SJCRH30 (cell line): ENCODE measurements at places on chromosomes 4 and X. TPM values are rescaled to one million over a fixed set of nuclear protein-coding genes. Genes with fewer than 3 reads are reported as not detected.

The RAB33A gene
- 0.34 TPM in 1 of 2 replicates, not detected in the other for total RNA-seq

DNA sequence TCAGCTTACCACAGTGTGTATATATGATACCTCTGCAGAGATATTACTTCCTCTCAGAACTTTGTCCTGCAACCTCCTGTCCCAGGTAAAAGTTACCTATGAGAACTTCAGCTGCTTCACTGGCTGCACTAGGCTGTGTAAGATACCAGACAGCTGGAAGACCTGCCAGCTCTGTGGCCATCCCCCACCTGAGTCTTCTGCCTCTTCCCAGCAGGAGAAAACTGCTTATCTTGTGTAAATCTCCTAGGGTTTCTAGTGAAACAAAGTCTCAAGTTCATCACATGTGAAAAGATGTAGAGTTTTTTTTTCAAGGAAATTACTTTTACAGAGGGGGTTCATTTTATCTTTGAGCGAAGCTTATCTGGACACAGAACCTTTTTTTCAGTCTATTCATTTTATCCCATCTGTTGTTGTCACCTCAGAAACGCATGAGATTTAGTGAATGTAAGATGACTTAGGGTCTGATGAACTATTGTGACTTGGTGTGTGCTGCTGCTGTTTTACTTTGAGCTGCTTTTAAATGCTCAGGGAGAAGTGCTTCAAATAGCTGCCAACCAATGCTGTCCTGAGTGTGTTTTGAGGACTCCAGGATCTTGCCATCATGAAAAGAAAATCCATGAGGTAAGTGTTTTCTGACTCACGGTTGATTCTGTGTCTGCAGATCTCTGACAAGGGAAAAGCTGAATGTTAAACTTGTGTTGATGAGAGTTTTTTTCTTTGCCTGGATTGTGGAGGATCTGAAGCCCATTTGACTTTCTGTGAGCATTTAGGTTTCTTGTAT lies 187.8 kb downstream of the FRAS1 start:
- DNase-seq = no peak

- DNase-seq = no peak
Measured at GRCh38 chr4:188297873-188298272, 158.6 kb downstream of the TRIML1 start.

DNA sequence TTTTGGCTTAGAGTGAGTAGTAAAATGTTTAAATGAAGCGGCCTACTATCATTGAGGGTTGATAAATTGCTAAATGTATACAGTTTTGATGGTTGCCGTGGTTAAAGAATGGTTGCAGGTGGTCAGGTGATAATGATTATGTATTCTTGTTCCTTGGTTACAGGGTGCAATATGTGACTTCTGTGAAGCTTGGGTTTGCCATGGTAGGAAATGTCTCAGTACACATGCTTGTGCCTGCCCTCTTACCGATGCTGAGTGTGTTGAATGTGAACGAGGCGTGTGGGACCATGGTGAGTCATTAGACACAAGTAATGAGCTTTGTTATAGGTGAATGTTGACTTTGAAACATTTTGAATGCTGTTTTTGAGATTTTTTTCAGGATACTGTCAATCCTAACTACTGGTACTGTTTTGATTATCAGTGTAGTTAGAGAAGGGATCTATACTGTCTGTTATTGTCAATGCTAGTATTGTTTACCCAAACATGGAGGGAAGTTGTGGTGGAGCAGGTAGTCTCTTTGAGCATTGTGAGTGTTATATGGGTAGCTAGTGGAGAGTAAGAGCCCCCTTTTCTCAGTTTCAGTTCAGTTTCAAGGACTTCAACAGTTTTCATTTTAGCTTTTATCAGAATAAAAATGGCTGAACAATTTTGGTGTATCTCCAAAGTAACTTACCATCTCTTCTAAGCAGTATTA lies 8.9 kb downstream of the ZNF330 start:
- no peak for DNase-seq

DNA sequence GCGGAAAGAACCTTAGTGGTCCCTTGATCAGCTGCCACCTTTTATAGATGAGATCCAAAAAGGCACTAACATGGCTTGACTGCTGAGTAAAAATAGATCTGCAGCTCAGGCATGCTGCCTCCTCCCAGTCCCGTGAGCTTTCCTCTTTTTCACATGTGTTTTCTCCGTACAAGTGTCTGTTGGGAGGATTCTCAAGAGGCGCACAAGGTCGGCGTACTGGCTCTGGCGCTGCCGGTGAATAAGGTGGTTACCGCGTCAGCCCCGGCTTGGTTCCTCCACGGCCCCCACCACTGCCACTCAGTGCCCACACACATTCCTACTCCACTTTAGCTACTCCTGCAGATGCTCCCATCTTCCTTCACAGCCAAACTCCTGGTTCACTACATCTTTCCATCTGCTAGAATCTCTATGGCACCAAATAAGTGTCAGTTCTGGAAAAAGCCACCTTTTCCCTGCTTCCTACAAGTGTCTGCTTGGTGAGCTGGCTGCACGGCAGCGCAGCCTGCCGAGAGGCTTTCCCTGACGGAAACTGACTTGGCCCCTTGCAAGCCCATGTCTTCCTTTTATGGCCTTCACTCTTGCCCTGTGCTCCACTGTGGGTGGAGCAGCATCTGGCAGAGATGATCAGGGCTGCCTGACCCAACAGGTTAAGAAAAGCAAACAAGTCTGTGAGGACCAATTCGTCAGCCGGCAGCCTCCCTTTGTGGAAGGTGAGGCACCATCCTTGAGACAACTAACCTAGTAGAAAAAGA lies 99.8 kb downstream of the KLHL8 start:
- DNase-seq = no peak
